Activated T-cell treated with anti-CD3 and anti-CD28 coated beads, Interleukin-2, amount 50 U/mL, for 24 hours (primary cell): ENCODE measurements at places on chromosomes 1 and 21.

DNA sequence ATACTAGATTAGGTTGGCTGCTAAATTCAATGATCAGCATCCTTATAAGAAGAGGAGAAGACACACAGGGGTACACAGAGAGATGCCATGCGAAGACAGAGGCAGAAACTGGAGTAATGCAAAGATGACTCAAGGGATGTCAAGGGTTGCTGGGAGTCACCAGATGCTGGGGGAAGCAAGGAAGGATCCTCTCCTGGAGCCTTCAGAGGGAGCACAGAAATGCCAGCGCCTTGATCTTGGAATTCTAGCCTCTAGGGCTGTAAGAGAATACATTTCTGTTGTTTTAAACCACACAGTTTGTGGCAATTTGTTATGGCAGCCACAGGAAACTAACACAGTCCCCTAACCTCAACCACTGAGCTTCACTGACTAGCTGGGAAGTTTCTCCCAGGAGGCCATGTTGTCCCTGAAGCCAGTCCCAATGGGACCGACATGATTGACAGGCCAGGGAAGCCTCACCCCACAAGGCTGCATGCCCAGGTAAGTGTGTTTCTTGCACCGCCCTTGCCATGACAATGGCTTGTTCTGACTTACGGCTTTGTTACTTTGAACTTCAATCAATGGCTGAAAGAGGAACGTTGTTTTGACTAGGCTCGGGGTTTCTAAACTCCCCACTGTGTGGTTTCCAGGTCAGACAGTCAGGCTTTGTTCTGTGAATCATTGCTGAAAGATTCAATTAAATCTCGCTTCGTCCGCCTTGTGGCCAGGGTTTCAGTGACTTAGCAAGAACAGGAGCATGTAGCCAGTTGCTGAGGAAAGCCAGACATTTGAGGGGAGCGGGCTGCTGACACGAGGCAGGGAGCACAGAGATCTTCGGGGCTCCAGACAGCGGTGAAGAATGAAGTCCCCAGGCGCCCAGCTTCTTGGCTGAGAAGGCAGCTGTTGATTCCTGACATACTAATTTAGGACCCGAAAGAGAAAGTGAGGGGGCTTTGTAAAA lies 62.3 kb downstream of the RUNX1 start:
- peak; percentile 84 for DNase-seq

DNA sequence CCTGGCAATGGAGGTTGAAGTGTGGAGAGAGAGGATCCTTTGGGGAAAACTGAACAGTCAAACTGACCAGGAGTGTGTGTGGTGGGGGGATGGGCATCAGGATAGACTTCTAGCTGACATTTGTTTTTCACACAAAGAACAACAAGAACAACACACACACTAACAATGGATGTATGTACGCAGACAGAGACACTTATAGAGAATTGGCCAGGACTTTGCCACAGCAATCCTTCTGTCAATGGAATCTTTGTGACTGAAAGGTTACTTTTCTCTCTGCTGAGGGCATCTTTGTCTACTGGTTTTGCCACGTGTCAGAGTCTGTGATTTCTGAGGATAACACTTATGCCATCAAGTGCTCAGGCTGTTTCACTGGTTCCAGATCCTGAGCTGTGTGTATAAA lies 12.4 kb upstream of the FCGR2A start:
- DNase-seq: no peak

- peak; percentile 34 for DNase-seq
Measured at GRCh38 chr1:227945891-227946623, 1.7 kb downstream of the WNT9A start.

GRCh38 chr1:119225265-119225664 lies 84.8 kb upstream of the WARS2 start:
- DNase-seq: no peak

DNA sequence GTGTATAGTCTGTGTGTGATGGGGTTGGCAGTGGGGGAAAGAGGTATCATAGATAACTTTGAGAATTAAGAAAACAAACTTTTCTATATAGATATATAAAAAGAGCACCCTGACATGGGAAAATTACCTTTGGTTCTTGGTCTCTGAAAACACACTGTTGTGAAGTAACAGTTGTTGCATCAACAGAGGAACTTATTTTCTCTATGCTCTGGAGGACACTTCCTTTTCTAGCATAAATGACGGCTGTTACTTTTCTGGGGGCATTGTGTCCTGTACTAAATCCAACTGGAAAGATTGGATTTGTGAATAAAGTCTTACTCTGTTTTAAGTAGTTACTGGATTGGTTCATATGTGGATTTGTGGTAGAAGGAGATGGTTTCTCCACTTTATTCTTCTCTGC lies 12.6 kb downstream of the LRIF1 start:
- no peak for DNase-seq

DNA sequence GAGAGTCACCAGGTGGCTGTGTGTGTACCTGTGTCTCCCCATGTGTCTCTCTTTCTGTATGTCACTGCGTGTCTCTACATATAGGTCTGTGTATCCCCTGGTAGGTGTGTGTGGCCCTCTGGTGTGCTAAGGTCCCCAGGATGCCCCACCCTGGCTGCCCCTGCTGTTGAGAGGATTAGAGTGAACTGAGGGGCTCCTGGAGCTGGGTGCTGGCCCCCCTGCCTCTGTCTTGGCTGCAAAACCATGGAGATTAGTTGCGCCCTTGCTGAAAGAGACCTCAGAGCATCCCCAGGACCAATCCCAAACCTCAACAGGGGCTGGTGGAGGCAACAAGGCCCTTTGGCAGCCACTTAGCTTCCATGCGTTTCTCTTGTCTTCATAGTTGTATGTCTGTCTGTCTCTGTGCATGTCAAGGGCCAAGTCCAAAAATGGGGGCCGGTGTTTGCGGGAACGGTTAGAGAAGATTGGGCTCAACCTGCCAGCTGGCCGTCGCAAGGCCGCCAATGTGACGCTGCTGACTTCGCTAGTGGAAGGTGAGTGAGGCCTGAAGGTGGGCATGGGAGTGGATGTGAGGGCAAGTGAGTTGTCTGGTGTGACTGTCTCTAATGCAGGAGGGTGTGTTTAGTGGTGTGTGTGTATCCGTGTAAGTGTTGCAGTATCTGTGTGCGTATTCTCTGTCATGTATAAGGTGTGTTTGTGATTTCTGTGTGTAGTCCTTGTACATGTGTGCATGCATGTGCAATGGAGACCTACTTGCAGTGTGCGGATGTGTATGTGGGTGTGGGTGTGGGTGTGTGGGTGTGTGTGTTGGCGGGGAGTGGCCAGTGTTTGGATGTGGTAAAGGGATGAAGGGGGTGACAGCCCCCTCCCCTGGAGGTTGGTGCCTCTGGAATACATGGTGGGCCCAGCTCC lies 16.7 kb downstream of the TFAP2E start:
- DNase-seq: no peak

DNA sequence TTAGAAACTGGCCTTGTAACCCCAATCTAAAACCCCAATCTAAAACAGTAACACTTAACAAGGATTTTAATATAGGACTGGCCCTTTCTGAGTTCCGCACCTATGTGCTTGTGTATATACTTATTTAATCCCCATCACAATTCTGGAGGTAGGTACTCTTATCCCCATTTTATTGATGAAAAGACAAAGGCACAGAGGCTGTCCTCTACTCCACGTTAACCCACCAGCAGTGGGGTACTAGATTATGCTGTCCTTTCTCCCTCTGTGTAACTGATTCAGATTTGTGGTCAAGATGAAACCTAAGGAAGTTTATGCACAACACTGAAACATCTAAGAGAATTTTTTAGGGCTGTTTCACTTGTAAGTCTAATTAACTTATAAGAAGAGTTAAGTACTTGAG lies 175.3 kb downstream of the RERE start:
- DNase-seq: no peak

DNA sequence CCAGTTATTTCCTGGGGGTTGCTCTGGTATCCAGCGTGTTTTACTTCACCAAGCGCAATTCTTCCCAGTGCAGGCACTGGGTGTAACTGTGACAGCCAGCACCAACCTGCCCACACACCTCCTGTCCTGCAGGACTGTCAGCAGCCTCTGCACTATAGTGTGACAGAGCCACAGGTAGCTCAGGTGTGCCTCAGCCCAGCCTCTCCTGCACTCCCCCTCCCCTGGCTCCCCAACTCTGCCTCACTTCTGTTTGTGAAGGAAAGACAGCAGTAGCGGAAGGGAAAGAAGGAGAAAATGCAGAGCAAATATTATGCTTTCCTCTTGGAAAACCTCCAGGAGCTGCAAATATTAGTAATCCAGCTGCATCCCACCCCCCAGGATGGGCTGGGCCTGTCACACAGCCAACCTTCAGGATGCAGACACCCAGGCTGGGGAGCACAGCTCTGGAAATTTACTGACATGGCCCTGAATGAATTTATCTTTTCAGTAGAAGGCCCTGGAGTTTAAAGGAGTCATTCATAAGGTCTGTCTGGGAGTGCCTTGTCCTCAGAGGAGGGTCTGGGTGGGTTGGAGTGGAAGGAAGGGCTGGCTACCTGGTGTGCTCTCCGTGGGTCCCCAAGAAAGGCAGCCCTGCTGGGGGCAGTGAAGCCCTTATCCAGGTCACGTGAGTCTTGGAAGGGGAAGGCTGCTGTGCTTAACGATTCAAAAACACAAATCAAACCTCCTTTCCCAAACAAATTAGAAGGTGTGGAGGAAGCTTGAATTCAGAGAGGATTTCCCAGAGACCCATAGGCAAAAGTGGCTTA lies 20.9 kb downstream of the CAPN2 start:
- no peak for DNase-seq

DNA sequence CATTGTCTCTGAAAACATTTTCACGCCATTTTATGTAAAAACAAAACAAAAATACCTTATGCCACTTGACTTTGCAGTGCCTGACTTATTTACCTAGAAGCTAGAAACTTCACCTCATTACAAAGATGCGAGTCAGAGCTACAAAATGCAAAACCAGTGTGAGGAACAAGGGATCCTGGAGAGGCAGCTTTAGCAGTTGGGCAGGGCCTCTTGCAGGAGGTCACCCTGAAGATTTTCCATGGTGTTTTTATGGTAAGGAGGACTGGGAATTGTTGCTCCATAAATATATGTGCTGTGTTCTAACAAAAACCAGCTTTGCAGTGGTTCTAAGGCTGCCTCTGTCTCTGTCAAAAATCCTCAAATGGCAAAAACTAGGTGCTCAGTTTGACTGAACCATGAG lies 36.4 kb upstream of the TARBP1 start:
- DNase-seq: no peak

- no peak for DNase-seq
Measured at GRCh38 chr1:58805716-58806571, 22.1 kb upstream of the JUN start.

DNA sequence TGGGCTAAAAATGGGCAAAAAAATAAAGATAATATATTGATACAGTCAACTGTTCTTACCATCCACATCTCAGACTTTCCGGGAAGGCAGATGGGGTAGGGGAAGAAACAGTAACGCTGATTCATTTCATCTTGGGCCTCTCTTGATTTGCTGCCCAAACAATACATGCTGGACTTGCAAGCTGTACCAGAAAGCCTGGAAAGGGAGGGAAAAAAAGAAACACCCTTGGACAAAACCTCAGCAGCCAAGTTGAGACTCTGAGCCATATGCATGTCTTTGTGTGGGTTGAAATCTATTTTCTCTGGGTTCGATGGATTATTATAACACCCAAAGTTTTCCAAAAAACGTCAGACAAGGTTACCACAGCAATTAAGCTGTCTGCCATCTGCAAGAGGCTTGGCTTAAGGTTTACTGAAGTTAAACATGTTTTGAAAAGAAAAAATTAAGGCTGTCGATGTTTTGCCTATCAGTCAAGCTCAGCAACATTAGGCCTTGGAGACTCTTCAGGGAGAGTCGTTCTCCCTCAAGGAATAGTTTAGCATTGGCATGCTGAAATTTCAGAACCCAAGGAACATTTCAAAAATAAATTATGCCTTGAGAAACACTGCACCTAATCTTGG lies 71.2 kb downstream of the PSMG1 start:
- no peak for DNase-seq

- no peak for DNase-seq
Measured at GRCh38 chr1:15504436-15504835, 19.6 kb downstream of the CASP9 start.

DNA sequence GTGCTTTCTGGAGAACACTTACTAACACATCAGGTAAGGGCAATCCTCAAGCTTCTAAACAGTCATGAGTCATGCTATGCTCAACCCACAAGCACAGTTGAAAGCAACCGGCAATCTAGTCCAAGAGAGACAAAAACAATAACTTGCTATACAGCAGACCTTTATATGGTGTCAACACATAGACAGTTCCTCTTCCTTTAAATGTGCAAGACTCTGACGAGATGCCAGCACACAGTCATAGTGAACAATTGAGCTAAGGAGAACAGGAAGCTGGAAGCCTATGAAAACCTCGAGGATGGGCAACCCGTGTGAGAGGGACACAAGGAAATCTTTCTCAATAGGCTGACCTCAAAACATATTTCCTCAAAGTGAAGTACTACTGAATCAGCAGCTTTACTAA lies 5.3 kb downstream of the ADIPOR1 start:
- DNase-seq: no peak
